ENCODE measurements at places on chromosomes 13 and 19.

DNA sequence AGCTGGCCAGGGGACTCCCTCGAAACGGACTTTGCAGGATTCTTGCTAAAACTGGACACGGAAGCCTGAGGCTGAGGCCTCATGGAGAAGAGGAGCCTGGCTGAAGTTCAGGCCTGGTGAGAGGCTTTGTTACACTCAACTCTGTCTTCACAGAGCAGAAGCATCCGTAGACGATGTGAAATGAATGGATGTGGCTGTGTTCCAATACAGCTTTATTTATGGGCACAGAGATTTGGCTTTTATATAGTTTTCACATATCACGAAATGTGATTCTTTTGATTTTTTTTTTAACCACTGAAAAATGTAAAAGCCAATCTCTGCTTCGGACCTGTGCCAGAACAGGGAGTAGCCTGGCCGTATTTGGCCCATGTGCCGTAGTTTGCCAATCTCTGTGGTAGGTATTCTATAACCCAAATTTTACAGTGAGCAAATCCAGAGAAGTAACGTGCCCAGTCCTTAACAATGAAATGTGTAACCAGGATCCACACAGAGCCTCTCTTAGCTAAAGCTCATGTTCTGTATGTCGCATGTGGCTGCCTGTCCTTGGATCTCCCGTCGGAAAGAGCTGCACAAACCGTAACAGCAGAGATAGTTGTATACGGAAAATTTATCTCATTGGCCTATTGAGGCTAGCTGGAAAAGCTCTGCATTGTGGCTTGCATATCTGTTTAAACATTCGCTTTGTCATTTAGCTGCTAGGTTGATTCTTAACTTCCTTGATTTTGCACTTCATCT is 171.6 kb upstream of the RNF113B start:
- DNase-seq: no peak

GRCh38 chr13:30851697-30852096 is 54.4 kb upstream of the MEDAG start:
- no peak for DNase-seq

DNA sequence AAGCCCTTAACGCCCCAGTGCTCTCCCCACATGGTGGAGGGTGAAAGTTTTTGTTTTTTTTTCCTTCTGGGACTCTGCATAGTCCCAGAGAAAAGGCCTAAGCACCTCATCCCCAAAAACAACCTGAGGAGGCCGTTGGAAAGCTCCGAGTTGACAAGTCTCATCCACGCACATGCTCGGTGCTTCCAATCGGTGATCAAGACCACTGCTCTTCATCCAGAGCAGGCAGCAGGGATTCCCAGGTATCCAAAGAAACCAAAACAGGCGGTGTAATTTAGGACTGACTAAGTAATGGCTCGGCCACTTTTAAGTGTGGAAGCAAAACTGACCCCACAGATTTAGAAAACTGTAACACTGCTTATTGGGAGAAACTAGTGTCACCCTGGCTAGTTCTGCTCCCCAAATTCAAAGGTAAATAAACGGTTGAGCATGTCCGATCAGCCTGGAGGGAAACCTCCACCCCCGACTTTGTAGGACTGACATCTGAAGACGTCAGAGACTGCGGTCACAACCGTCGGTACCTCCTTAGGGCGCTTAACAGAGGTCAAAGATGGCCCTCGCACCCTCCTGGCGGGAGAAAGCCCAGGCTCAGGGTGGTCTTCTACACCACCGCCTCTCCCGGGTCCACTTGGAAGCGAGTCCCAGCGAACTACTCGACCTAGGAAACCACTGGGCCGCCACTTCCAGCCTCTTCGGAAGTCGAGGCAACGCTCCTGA is 997 bp upstream of the ZNF446 start:
- DNase-seq: no peak

DNA sequence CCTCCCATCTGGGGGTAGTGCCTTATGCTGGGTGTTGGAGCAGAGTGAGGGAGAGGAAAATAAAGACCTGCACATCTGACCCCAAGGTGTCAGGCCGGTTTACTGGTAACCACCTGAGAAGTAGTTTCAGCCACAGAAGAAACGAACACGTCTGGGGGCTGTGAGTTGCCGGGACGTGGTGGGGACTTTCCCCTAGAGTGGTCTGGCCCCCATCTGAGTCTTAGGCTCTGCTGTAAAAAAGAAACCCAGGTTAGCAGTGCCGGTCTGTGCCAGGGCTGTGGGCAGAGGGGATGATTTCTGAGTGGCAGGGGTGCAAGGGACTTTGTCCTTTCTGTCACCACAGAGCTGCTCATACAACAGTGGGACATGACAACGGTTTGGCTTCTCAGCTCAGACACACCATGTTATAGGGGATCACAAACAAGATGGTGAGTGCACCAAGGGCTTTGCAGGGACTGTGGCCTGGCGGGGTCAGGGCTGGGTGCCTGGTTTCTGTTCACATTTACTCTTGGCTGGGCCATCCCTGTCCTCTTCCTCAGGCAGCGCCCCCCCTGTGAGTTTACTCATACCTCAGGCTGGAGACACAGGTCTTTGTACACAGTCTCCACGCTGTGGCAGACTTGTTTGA is 9.0 kb downstream of the GCDH start:
- no peak for DNase-seq

- DNase-seq: no peak
Measured at GRCh38 chr13:99067159-99067985, 89.5 kb upstream of the DOCK9 start.
